ENCODE measurements at places on chromosomes 7 and 10.

- DNase-seq, result no peak
Observed at GRCh38 chr7:86911659-86912058, 147.8 kb downstream of the ELAPOR2 start.

- no peak for DNase-seq
Observed at GRCh38 chr7:39069896-39070881, 92.5 kb downstream of the POU6F2 start.

DNA sequence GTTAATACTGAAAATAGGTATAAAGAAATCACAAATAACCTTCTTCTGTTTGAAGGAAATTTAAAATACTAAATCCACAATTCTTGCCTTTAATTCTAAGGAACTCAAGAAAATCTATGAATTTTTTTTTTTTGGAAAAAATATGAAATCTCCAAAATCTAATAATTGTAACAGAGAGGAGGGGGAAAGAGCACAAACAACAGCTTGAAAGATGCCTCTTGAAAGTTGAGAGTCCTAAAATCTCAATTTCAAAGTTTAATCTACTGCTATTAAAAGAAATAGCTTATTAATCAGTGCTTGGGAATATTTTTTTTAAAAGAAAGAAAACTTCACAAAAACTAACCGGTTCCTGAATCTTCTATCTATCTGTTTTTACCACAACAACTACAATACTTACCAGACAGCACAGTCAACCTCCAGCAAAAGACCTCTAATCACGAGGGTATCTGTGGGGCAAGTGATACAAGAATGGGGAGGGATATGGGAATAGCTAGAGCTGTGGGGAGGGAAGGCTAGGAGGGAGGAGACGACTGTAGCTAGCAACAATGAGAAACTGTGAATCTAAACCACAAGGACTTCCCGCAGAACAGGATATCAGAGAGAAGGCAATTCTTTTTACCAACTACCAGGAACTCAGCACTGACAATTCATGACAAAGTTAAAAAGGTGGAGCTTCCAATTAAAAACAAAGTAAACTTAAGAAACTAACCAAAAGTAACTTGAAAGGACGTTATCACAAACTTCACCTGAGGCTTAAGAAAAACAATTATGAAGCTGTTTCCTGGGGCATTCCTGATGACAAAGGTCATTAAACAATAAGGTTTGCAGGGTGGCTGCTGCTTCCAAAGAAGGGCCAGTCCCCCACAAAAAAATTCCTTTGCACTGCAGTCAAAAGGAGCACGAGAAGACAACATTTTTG is at the start of gene USP54:
Gene USP54 (minus strand): TSS at position 462 of the 919 bp plus-strand sequence. CDS start 15,684 bp downstream, outside the sequence.
- no peak for DNase-seq

DNA sequence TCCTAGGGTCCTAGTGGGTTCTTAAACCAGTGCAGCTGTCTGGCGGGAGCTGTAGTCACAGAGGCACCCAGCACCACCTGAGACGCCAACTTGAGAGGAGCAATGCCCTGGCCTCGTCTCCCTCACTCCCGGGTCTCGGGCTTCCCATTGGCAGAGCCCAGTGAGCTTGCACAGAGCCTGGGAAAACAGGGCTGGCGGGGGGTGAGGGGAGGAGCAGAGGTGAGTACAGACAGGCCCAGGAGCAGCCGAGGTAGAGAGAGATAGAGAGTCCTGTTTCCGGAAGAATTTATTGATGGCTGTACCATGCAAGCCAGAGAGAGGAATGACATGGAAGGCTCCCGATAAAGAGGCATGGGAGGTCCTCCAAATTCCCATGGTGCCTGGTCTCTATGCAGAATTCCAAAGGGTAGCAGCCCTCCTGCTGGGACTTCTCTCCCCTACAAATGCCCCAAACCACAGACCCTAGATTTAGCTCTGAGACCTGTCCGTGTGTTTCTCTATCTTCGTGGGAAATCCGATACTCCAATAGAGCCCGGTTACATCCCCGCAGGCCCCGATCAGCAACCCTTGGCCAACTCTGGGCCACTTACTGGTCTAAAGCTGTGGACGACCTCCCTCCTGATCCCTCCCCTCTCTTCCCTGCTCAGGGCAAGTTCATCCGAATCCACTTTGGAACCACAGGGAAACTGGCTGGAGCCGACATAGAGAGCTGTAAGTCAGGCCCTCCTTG is 20.3 kb upstream of the MYH16 start:
- DNase-seq, result no peak

DNA sequence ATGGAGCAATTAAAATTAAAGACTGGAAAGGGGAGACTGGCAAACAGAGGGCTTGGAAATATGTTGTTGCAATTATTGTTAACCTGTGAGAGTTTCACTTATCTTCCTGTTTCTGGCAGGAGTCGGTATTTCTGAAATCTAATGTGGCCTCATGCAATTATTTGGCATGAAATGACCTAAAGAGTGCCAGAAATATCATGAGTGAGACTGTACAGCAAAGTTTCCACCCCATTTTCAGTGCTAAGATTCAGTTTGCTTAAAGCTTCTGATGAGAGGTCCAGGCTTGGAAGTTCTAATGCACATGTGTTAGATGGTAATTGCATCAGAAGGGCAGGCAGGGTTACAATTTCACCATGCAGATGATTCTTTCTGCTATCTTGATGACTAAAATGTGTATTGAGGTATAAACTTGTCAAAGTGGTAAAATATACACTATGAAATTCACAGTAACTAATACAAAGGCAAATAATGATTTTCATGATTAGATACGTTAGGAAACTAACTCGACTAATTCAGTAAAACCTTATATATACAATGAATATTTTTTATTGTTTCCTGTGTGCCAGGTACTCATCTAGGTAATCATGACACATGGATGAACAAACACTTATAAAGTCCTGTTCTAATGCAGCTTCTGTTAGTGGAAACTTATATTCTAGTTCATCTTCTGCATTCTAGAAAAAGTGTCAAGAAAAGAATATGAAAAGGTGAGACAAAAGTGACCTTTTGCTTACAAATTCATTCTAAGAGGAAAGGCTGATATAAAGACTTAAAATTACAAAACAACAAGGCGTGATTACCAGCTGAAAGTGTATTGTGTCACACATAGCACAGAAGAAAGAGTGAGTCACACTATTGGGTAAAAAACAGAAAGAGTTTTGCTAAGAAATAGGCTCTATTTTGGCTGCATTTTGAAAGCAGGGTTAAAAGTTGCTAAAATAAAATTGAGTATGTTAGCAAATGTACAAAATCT is 533.4 kb upstream of the SEMA3D start:
- no peak for DNase-seq

GRCh38 chr10:114906981-114907380 is 31.0 kb upstream of the TRUB1 start:
- DNase-seq, result no peak

GRCh38 chr7:104286839-104287238 is 41.6 kb upstream of the LHFPL3 start:
- no peak for DNase-seq

DNA sequence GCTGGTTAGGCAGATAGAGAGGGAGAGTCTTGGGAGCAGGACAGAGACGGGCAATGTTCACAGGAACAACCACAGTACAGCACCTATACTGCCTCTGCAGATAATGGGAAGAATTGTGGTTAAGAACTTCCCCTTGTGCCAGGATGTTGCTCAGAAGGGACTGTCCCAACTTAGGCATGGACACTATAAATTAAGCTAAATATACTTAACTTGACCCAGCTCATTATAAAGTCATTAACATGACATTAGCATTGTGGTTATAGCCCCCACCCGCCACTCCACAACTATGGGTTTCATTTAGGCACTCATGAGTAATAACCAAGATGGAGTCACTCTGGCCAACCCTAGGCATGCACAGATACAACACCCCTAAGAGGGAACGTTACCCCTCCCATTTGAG is 310.9 kb upstream of the NRG3 start:
- no peak for DNase-seq

- no peak for DNase-seq
Observed at GRCh38 chr10:114021154-114021553, 22.5 kb upstream of the ADRB1 start.

All from hematopoietic multipotent progenitor cell treated with erythropoietin and hydrocortisone succinate and interleukin-3 and kit ligand, for 15 days (in vitro differentiated cells).